Activated T-helper 9 cell treated with anti-CD3 and anti-CD28 coated beads, Interleukin-2, amount 50 U/mL, for 16 hours (primary cell): ENCODE measurements at places on chromosomes 12 and 14.

- no peak for DNase-seq
Measured at GRCh38 chr14:34662561-34663088, 32.7 kb upstream of the SNX6 start.

- DNase-seq, result no peak
Measured at GRCh38 chr14:95138876-95139275, 18.5 kb downstream of the DICER1 start.

DNA sequence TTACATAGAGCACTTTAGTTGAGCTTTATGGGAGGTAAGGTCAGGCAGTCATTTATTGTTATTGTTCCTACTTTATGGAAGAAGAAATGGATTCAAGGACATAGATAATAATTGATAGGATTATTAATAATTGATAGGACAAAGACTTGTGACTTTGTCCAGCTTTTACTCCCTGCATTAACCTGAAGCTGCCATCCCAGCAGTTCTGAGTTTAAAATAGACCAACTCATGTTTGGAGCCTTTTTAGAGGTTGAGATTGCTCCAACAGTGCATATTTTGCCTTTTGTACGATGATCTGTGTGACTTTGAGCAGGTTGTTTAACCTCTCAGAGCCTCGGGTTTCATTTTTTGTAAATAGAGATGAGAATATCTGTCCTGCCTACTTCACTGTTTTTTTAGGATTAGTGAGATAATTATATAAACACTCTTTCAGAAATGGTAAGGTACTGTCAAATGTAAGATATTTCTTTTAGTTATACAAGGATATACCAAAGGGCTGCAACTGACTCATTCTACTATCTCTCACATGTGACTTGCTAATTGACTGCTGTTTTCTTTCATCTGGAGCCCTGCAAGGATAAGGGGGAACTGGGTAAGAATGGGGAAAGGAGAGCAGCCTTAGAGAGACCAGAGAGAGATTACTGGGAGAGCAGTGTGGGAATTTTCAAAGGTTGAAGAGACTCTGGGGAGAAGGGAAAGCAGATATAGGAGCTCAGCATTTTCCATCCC is 15.3 kb downstream of the WDR20 start:
- DNase-seq, result no peak

GRCh38 chr12:11568155-11568761 is 81.2 kb upstream of the ETV6 start:
- DNase-seq, result no peak

DNA sequence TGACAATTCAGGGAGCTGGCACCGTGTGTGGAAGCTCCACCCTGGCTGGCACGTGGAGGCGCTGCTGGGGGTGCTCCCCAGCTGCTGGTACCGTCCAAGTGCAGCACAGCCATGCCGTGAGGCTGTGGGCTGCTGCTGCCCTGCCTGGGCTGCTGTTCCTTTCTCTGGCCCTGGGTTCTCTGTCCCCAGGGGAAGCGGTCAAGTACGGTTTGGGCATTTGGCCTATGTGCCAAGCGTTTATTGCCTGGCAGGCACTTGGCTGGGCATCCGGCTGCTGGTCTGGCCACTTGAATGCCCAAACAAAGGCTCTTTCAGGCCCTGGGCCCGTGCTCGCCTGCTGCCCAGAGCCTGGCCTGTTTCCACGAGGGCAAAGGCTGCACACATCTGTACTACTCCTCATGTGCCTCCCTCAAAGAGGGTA is 39.6 kb downstream of the RHOF start:
- no peak for DNase-seq

DNA sequence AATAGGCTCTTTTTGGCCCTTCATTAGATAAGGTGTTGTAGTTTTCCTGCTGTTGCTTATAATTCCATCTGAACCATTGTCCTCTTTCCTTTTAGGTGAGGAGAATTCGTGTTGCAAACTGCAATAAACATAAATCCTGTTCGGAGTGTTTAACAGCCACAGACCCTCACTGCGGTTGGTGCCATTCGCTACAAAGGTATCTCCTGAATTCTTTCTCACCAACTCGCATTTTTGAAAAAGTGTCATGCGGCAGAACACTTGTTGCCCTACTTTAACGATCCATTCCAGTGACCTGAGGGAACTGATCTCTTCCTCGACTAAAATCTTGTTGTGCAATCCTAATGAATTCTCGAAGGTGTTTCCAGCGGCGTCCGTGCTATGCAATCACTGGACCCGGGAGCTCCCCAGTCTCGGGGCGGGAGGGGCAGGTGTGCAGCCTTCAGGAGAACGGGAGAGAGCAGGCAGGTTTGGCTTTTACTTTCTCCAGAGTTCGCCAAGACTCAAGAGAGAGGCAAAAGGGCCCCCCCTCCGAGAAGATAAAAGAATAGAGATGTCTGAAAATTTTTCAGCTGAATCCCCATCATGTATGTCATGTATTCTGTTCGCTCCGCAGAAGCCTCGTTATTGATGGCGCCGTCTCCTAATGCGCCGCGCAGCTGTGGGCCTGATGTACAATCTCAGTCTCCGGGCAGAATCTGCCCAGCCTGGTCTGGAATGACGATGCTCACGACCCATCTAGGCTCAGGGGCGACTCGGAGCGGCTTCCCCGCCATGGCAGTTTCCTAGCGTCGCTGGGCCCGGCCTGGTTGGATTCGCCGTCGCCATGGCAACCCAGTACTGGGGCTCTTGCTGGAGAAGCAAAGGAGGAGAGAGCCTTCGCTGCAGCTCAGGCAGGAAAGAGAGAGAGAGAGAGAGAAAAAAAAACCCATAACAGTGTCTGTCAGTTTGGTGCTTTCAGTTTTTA is 38.2 kb downstream of the PLXNC1 start:
- DNase-seq, result no peak

DNA sequence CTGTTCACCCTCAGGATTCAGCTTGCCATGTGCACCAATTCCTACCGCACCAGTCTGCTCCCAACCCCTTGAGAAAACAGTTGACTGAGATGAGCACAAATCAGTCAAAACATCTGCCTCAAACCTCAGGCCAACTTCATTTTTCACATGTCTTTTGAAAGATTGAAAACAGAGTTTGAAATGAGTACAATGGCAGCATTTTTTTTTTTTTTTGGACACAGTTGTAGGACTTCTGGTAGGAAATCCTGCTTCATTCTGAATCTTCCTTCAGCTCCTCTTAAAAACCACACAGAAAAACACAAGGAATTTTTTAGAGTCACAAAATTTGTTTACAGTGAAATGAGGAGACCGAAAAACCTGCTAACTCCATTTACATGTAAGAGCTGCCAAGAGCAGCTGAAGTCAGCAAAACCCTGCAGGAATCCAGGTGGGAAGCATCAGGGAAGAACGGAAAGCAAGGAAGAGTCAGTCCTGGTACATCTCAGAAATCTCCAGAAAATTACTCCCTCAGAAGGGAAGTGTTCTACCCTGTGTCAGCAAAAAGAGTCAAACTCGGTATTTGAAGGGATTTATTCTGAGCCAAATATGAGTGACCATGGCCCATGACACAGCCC is 100.3 kb upstream of the TMTC1 start:
- DNase-seq, result no peak

- DNase-seq, result no peak
Measured at GRCh38 chr12:64229240-64229639, 7.1 kb upstream of the KICS2 start.

DNA sequence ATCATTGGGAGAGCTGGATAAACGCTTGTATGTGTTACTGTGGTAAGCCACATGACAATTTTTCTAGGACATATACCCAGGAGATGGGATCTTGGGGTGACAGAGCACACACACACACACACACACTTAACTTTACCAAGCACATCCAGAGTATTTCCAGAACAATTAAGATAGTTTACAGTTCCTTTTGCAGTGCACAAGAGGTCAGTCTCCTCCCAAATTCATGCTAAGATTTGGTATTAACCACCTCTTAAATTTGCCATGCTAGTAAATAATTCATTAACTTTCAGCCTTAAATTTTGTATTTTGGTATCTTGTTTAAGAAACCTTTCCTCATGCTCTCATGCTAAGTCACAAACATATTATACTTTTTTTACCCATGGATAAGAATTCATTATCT is 33.9 kb upstream of the LIMA1 start:
- DNase-seq, result no peak

GRCh38 chr12:98699586-98699985 is 54.5 kb downstream of the APAF1 start:
- no peak for DNase-seq

DNA sequence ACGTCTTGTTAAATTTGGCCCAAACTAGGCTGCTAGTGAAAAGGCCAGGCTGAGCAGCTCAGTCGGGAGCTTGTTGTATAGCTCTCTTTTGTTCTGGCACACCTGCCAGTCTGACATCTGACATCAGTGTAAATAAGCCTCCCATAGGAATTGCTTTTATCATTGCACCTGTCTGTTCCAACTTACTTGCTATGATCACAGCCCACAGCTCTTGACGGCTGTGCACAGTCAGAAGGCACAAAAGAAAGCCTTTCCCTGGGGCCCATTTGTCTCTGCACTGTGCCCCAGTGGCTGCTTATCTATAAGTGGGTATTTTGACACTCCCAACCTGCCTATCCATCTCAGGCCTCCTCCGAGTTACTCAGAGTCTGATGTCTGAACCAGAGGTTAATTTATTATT is 324.5 kb downstream of the NUAK1 start:
- DNase-seq, result no peak

DNA sequence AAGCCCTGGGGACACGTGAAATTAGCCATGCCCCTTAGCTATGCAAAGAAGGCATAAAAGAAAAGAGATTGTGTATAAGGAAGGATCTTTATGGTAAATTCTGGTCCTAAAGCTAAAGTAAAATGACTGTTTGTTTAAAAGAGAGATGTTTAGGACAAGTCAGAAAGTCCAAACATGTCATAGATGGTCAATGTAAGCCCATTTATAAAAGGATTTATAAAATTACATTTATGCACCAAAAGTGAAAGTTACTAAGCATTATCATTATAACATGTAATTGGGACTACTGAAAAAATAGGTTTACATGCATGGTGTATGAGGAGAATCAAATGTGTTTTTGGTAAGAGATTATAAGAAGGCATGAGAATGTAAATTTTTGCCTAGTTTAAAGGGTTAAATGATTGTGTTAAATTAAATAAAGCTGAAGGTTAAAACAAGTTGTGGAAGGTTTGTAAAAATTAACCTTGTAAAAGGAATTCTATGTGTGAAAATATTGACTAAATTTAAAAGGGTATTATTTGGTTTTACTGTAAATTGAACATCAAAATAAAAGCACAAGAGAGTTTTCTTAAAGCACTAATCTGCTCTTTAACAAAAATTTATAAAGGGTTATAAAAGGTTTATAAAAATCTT is 50.4 kb upstream of the TSPAN8 start:
- DNase-seq, result no peak

- DNase-seq, result no peak
Measured at GRCh38 chr12:125882141-125882540, 816.9 kb downstream of the AACS start.

- no peak for DNase-seq
Measured at GRCh38 chr14:91330096-91330696, 85.7 kb upstream of the GPR68 start.

- DNase-seq, result no peak
Measured at GRCh38 chr12:76556368-76556767, 3.2 kb downstream of the OSBPL8 start.

DNA sequence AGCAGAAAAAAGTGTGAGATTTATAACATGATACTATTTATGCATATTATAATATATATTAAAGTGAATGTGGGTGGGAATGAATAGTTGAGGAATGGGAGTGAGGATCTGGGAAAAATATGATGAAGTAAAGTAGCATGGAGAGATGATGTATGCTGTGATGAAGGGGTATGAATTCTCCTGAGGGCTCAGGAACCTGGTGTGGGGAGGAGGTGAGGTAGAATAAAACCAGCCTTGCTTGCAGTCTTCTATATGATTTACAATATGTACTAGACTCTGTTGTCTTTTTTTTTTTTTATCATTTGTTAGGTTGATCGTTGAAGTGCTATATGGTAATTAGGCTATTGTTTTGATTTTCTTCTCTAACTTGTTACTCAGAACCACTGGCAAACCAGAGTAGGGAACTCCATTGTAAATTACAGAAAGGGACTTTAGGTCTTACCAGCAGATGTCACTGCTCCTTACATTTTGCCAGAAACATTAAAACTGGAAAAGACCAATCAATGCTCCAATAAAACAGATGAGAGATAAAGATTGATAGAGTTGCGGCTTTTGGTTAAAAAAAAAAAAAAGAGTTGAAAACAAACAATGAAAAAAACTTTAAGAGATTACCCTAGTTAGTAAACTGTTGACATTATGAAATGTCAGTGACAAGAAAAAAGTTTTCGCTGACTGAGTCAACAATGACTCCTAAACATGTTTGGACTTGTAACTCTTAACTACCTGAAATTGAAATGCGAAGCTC is 39.9 kb downstream of the ATL1 start:
- DNase-seq, result no peak

DNA sequence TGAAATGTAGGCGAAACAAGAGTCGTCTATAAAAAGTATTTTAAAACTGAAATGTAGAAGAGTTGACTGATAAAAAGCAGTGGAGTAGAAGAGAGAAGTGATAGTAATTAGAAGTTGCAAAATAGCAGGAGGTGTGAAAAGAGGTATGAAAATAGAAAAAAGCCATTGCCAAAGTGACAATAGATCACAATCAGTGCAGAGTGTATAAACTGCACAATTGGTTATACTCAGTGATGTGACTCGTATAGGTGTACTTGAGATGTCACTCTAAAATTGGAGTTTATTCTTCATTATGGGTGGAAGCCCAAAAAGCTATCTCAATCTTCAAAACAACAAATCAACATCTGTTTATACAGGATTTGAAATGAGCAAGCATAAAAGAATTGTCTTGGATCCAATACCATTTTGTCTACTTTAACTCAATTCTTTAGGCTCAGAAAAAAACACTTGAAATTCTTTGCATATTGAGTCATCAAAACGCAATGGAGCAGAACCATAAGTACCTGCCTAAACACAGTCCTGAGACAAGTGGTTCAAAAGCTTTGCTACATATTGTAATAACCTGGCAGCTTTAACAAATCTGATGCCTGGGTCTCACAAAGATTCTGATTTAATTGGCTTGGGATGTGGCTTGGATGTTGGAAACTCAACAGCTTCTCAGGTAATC is 8.8 kb downstream of the IKBIP start:
- DNase-seq, result no peak

- no peak for DNase-seq
Measured at GRCh38 chr12:29054858-29055663, 94.0 kb upstream of the FAR2 start.

DNA sequence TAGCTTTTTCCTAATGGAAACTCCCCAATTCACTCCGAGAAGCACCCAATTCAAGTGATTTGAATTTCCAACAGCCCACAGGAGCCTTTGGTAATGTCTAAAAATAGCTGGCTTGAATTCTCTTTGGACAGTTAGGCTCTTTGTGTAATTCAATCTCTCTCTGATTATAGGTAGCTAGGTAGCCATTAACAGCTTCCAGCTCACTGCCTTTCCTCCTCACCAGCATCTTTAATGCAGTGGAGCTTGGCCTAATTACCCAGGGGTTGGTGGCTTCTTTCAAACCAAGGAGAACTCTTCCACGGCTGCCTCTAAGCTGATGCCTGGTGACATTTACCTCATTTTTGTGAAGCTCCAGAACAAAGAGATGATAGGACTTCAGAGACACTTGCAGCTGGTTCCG is 86.4 kb downstream of the WSCD2 start:
- DNase-seq, result no peak
